ENCODE measurements at places on chromosomes 4 and X.
A peak's percentile ranks its signal among the peaks of the same experiment; 100 is the strongest.

DNA sequence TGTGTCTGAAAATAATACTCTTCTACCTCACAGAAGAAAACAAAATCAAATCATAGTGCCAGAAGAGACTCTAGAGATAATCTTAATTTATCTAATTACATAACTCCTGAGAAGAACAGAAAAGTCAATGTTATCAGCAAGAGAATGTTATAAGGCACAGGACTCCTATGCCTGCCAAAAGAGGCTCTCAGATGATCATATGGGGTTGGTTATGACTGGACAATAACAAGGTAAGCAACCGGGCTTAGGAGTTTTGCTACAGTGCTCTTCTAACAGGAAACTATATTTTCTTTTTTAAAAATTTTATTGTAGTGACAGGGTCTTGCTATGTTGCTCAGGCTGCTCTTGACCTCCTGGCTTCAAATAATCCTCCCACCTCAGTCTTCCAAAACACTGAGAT lies 3.5 kb upstream of the C4orf17 start:
- no peak for DNase-seq

DNA sequence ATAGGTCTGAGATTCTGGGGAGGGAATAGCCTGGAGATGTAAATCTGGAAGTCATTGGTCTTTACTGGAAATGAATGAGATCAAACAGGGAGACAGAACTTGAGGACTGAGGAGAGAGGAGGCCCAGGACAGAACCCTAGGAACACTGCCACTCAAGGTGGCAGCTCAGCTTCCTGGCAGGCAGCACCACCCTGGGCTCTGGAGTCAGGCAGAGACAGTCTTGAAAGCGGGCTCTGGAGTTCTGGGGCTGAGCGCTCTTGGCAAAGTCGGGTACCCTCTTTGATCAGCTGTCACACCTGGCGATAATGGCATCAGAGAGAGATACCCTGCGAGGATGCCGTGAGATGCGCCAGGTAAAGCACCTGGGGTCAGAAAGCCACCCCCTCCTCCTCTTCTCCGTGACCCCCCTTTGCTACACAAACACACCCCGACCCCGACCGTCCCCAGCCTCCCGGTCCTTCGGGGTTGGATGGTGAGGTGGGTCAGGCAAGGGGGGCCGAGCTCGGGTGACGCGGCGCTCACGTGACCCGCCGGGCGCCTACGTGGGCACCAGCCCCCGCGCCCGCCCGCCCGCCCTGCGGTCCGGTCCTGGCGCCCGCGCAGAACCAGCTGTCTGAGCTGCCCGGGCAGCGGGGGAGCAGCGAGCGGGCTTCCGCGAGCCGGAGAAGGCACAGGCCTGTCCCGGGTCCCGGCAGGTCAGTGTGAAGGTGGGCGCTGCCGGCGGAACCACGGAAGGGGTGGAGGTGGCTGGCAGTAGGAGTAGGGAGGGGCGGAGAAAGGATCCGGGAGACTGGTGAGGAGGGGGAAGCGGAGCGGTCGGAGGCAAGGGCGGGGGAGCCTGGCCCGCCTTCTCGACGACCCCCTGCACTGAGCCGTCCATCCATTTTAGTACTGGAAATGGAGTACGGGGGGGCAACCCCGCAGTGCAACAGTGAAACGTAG lies at the start of gene TCEAL3:
Gene TCEAL3 (plus strand): TSS at position 600 of the 942 bp plus-strand sequence. CDS start 1,102 bp downstream, outside the sequence.
- no peak for DNase-seq

GRCh38 chrX:40694802-40695201 lies 40.5 kb downstream of the MED14 start:
- no peak for DNase-seq

- DNase-seq: no peak
Observed at GRCh38 chr4:152991398-152991797, 55.3 kb downstream of the FHDC1 start.

GRCh38 chr4:5455003-5455585 lies 253.3 kb downstream of the EVC2 start:
- DNase-seq: no peak

GRCh38 chr4:1022051-1022738 lies 10.8 kb downstream of the FGFRL1 start:
- DNase-seq: no peak

DNA sequence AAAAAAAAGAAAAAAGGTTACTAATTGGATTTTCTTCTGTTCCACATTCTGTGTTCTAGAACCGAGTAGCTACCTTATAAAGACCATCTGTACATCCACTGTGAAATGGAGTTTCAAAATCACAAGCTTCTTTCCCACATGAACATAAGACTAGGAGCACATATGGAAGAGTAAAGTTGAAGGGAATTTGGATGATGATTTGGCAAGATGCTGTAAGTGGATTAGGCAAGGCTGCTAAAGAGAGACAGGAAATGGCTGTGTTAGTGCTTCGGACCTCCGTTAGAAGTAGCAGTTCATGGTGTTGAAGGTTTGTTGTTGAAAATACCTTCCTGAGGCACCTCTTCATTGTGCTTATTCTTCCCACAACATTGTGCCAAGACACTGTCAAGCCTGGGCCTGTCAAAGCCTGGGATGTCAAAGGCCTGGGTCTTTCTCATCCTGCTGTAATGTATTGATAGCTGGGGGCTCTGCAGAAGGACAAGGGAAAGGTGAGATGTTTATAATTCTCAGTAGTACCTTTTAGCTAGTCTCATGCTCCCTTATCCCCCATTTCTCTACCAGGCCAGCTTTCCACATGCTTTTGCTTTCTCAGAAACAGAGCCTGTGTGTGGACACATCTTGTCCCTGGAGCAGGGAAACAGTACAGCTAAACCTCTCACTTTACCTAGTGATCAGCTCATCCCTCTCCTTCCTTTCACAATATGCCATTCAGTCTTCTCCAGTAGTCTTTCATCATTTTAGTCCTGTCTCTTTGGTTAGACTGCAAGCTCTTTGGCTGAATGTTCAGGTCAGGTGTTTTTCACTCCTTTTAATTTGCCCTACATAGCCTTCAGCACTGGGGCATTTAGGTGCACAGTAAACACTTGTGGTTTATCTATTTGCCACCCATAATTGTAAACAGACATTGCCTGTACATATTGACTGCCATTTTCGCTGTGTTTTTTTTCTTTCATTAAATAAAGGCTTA lies 37.9 kb upstream of the CYP2U1 start:
- no peak for DNase-seq

- peak; percentile 14 for DNase-seq
Observed at GRCh38 chr4:71186566-71187403, 152.0 kb upstream of the SLC4A4 start.

GRCh38 chrX:20374450-20374849 lies 107.7 kb upstream of the RPS6KA3 start:
- no peak for DNase-seq

Data from stimulated activated CD8-positive, alpha-beta memory T cell treated with anti-CD3 and anti-CD28 coated beads, Interleukin-2, amount 100 ng/mL, for 1 hour (primary cell).